MM.1S (cell line): ENCODE measurements at places on chromosomes 5 and 9.

DNA sequence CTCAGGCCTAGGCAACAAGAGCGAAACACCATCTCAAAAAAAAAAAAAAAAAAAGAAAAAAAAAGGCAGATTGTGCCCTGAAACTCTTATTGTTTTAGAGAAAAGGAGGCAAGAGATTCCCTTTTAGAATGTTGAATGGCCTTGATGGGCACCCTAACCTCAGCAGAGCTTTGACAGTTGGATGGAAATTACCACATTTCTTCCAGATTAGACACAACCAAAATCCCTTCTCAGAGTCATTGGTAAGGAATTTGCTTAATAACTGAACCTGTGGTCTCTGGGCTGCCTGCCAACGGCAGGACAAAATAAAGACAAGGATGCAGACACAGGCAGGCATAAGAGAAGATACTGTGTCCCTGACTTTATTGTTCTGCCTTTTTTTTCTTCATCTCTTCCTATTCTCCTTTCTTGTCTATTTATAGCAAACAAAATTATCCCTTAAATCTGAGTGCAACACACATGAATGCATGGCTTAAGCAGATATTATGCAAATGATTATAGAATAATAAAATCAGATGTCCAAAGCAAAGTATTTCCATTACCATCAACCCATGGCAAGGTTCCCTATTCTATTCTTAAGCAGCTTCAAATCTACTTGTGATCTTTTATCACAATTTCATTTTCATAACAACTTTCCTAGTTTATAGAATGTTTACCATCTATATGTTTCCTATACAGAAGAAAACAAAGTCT, 37.3 kb upstream of the TRIO start:
- DNase-seq: no peak

GRCh38 chr5:147245381-147246165, 10.7 kb downstream of the STK32A start:
- no peak for DNase-seq

DNA sequence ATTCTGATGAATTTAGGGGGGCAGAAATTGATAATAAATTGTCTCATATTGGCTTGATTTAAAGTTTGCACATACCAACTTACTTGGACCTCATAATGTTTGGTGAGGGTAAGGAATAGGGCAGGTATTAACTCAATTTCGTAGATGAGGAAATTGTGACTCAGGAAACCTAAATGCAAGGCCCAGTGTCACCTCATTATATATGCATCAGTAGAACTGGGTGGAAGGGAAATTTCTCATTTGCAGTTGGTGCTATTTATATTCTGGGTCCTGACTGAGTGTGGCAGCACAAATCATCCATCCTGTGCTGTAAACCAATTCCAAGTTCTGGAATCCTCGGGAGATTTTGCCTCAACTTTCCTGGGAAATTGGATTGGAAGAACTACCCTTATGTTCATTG, 103.0 kb downstream of the SPATA31D1 start:
- no peak for DNase-seq

DNA sequence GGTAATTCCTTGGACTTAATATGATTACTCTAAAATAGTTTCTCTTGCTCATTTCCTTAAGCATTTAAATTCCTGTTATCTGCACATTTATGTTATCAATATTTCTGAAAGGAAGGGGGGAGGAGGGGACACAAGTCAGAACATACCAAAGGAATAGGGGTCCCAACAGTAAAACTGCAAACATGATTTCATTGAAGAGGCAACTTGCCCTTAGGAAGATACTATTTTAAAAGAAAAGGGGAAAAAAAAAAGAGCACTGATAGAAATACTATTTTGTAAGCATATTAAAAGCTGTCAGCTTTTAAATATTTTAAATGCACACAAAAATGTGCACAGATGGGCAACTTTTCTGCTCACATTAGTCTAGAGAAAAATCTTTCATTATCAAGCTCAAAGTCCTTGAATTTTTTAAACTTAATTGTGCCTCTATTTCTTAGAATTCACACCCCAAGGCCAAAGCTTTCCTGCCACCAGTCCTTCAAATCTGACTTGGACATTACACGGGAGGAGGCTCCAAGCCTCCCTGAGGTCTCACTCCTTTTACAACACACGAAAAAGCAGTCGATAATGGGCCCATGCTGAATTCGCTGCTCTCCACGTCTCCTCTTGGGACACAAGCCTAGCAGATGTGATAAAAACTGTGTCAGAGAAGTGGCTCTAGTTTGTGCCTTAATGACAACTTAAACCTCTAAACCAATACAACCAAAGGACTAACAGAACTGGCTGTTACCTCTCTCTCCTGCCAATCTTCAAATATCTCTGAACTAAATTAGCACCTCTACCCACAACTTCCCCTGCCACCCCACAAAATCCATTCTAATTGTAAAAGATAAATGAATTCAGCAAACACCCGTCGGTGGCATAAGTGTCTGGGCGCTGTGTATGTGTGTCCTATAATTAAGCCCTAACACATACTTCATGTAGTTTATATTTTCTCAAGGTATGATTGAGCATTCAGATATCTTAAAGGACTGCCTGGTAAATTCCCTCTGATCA, 154.3 kb downstream of the DENND1A start:
- no peak for DNase-seq

DNA sequence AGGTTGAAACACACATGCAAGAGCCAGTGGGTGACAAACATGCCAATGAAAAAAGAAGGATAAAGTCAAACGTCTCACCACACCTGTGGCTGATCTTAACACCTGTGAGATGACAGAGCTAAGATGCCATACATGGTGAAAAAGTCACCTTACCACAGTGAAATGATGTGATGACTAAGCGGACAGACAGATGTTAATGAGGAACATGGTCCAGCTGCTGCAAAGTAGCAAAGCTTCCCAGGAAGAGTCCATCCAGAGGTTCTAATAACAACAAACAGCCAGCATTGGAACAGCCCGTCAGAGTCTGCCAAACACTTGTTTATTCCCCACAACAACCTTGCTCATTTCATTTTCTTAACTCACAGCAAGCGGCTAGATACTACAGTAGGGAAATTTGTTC, 1.9 kb downstream of the KIAA1191 start:
- no peak for DNase-seq

- DNase-seq: no peak
Measured at GRCh38 chr9:109886617-109887016, 106.6 kb downstream of the PALM2AKAP2 start.

- DNase-seq: no peak
Measured at GRCh38 chr9:95029288-95029687, 288.2 kb downstream of the FANCC start.

DNA sequence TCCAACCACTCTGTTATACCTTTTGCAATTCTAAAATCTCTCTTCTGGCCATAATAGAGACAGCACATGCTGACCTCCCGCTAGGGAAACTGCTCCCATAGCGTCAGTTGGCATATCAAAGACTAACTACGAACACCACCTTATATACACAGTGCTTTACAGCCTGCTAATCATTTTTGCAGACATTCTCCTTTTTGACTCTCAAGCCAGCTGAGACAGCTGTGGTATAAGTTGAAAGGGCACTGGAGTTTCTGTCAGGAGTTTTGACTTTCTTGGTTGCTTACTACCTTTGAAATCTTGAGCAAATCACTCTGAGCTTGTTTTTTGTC, 160.2 kb upstream of the TBCA start:
- DNase-seq: peak; percentile 27

GRCh38 chr5:176296-176823, 14.9 kb upstream of the LRRC14B start:
- DNase-seq: no peak

DNA sequence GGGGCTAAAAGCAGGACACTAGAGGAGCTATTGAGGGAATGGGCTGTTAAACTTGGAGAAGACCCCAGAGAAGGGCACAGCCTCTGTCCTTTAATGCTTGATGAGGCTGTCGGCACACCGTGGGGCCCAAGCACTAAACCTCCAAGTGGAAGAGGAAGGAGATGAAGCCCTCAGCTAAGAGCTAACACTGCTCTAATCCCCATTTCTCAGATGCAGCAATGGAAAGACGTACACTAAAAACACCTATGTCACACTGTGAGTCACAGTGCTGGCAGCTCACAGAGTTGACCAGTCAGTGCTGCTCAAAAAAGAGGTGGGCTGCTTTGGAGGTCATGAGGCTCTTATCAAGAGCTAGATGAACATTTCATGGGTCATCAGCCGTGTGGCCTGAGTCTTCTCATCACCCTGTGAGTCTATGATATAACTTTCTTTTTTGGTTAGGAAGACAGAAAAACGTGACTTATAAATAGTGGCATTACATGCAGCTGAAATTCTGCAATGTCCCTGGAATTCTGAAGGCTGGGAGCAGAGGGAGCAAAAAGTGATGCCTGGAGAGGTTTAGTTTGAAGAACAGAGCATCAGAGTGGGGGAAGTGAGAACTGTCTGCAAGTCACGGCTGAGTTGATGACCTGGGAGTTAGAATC, 21.5 kb downstream of the TNFSF8 start:
- peak; percentile 33 for DNase-seq

DNA sequence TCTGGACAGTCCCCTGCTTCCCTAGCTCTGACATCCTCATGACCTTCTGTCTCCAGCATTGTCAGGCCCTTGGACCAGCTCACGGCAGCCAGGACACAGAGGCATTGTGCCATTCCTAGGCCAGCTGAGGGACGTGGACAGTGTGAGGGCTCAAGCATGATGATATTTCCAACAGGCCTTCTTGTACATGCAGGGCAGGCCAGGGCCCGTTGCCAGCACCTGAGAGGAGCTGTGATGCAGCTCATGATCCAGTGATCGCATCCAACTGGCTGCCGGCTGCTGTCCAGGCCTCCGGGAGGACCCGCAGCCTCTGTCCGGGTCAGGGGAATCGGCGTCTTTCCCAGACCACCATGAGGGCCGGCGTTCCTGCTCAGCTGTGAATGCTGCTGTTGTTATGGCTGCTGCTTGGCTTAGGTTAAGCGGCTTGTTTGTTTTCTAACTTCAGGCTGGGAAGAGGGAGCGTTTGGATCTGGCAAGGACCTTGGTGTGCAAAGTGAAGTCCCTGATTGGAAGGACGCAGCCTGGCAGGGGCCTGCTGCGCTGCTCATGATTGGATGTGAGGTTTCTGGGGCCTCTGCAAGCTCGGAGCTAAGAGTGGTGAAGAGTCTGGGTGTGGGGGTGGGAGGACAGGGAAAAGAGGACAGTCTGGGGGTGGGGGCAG, 53.8 kb downstream of the PDZD2 start:
- no peak for DNase-seq

DNA sequence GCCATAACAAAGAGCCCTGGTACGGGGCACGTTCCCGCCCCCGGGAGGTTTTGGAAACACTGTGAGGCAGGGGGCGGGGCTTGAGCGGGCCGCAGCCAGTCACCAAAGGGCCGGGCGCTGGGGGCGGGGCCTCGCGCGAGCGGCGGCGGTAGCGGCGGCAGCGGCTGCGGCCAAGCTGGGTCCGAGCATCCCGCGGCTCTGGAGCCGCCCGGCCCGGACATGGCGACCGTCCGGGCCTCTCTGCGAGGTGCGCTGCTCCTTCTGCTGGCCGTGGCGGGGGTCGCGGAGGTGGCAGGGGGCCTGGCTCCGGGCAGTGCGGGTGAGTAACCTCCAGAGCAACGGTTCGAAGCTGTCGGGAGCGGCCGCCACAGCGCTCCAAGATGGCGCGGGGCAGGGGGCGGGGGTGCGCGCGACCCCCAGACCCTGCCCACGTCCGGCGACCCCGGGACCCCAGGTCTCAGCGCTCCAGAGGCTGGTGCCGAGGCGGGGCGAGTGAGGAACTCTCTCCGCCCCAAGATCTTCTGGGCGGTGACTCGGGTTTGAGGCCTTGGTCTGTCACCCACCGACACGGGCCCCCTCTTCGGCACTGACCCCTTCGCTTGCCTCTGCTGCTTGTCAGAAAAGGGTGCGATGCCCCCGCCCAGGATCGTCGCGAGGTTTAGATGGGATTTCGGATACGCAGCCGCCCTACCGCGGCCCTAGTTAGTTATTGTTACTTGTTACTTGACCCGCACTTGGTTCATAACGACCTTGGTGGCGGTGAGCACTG, at the start of gene RECK:
Gene RECK, plus strand, starts transcription at position 134 of the 769 bp plus-strand sequence. Its CDS starts 86 bp downstream, at position 220.
- DNase-seq: peak; percentile 86

- DNase-seq: no peak
Measured at GRCh38 chr5:138370537-138370936, 18.1 kb downstream of the KDM3B start.

DNA sequence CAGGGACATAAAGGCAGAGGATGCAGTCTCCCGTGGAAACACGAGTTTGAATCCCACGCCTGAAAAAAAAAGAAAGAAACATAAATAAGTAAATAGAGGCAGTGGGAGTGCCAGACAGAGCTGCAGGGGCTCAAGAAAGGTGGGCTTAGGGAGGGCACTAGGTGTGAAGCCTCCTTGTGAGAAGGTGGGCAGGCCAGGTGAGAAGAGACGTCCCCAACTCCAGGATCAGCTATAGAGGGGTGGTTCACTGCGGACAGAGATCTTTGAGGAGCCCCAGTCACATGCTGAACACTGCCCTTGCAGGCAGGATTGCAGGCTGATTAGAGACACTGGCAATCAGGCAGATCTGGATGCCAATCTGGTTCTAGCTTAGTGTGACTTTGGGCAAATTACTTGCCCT, 172.1 kb downstream of the RGS3 start:
- DNase-seq: no peak

- no peak for DNase-seq
Measured at GRCh38 chr9:130990306-130990977, 18.5 kb upstream of the LAMC3 start.

DNA sequence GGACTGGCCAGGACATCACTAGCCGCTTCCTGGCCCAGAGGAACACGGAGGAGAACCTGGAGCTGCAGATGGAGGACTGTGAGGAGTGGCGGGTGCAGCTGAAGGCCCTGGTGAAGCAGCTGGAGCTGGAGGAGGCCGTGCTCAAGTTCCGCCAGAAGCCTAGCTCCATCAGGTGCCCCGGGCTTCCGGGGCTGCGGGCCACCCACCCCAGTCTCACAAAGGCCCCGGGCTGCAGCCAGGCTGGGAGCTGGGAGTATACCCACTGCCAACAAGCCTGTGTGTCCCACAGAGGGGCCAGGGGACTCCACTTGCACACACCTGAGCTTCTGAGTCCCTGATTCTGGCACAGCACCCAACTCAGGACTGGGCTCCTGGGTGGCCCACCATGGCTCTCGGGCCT, 1.7 kb upstream of the RABL6 start:
- DNase-seq: no peak

DNA sequence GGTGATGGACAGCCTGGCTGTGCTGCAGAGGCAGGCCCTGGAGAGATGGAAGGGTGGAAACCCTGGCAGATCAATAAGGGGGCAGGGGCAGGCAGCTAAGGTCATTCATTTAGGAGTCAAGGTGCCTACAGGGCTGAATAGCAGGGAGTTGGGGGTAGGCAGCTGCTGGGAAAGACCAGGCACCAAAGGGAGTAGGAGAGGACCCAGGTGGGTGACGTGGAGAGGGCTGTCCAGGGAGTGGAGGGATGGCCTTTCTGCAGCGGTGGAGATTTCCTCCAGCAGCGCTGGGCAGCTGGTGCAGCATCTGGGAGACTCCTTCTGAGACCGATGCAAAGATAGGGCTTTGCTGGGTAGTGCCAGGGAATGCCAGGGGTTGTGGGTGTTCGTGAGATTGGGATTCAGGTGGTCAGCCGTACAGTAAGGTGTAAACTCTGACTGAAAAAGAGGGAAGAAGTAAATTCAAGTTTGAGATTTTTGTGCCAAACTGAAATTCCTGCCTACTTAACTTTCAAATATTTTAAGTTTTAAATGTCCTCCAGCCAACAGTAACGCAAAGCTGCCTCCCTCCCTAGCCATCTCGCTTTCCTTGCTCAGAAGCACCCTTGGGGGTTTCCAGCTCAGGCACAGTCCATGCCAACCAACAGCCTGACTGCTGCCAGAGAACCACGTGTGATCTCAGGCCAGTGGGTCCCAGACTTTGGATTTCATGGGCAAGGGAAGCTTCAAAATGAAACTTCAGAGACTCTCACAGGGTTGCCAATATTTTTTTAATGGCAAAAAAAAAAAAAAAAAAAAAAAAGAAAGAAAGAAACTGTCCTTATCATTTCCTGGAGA, 18.6 kb upstream of the ANGPTL2 start:
- no peak for DNase-seq

GRCh38 chr9:80163889-80164288, 592.1 kb downstream of the TLE4 start:
- DNase-seq: no peak
